AG08395 (cell line): ENCODE measurements at places on chromosomes 13 and 19.

DNA sequence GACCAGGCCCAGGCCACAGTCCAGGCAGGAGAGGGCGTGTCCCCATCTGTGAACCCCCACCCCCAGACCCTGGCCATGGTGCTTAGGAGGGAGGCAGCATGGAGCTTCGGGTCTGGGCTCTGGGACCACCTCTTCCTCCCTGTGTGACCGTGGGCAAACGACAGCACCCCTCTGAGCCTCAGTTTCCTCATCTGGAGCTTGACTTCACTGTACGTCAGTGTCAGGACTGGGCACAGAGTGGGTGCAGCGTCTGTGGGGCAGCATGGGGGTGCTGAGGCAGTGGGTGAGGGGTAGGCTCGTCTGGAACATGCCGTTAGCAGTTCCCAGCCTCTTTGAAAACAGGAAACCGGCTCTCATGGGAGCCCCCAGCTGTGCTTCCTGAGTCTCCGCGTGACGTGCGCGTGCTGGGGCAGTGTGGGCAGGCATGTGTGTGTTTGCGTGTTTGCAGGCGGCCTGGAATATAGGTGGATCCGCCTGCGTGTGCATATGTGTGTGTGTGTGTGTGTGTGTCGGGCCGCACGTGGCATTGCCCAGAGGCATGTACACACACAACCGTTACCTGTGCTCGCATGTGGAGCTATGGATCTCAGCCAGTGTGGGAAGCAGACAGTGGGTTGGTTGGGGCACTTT is 15.8 kb downstream of the ARRDC2 start:
- DNase-seq = no peak

GRCh38 chr13:24176351-24177101 is 16.0 kb downstream of the SPATA13 start:
- DNase-seq = no peak

- peak; percentile 82 for DNase-seq
These were observed 6.4 kb downstream of the DOHH start for GRCh38 chr19:3494051-3494450.

- peak; percentile 29 for DNase-seq
These were observed 815 bp downstream of the MAP3K10 start for GRCh38 chr19:40191836-40192646.

DNA sequence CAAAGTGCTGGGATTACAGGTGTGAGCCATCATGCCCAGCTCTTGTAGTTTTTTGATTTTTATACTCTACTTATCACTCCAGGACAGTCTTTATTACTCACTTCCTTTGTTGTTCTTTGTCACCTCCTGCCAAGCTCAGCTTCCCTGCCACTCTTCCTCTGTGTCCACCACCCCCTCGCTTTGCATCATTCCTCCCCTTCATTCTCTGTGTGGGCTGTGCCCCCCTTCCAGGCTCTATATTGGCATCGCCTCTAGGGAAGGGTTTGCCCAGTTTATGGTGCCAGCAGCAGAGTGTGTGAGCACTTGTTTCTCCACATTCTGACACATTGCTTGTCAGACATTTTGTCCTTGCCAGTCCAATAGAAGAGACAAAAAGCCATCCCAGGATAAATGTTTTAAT is 15.1 kb downstream of the ZNF302 start:
- no peak for DNase-seq

- no peak for DNase-seq
These were observed 2210.2 kb upstream of the PCDH20 start for GRCh38 chr13:63625869-63626268.

DNA sequence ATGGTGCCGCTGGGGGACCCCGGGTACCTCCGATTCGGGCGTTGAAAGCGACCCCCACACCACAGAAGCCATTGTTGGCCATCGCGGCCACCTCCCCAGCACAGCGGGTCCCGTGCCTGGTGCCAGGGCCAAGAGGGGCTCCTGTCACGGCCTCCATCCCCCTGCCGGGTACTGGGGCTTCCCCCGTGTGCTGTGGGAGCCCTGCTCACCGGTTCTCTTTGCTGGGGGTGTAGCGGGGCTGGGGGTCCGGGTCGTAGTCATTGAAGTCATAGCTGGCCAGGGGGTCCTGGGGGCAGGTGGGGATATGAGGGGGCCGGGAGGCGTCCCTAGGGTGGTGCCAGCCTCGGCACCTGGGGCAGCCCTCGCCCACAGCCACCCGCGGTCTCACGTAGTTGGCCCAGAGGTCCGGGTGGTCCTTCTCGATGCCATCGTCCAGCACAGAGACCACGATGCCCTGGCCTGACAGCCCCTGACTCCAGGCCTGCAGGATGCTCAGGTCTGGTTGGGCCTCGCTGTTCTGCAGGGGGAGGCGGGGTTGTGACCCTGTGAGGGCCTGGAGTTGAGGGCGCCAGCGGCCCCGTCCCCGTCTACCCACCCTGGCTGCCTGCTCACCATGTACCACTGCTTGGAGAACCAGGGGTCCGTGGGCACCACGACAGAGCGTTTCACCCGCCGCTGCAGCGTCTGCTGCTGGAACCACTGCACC is 2.4 kb downstream of the PCSK4 start:
- DNase-seq = no peak

DNA sequence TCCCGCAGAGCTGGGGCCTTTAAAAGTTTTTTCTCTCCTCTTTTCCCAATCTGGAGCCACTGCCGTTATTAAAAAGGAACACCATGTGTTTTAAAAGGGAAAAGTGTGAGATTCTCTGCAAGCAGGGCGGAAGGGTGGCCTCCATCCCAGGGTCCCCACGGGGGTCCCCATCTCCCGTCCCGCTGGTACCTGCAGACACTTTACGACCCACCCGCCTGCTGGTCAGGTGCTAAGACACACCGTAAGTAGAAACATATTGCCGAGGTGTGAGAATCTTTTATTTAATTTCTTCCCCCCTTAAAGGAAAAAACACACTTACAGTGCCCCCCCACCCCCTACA is 1.8 kb downstream of the CRLF1 start:
- DNase-seq = peak; percentile 2

- no peak for DNase-seq
These were observed 158.1 kb downstream of the KATNAL1 start for GRCh38 chr13:30149248-30149647.

- no peak for DNase-seq
These were observed 4.9 kb upstream of the KLK15 start for GRCh38 chr19:50838239-50838638.

DNA sequence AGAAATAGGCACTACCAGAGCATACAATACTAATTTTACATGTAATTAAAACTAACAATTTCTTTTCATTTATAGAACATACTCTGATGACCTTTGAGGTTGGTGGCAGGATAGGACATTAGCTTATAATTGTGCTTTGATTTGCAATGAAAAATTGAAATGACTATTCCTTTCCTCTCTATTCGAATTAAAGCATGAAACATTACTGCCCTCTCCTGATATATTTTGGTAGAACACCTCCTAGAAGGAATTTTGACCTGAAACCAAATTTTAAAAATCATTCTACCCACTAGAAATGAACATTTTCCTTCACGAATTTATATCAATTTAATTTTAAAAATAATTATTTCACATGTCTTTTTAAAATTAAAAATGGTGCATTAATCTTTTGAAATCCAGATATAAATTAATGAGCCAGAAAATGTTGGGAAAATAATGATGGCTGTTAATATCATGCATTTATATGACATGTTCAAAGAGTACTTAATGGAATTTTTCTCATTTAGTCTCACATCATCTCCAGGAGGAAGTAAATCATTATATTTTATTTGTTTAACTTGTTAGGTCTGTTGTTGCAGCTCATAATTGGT is 556.3 kb upstream of the ARGLU1 start:
- DNase-seq = peak; percentile 40

GRCh38 chr13:48068036-48068435 is 26.9 kb downstream of the MED4 start:
- no peak for DNase-seq

- DNase-seq = no peak
These were observed 205.7 kb downstream of the MYO16 start for GRCh38 chr13:108835083-108835482.
